ENCODE measurements at places on chromosomes 4 and X. TPM values are rescaled to one million over a fixed set of nuclear protein-coding genes. Genes with fewer than 3 reads are reported as not detected.

Gene IBSP
- not detected for total RNA-seq

Gene PAGE1
- not detected for total RNA-seq

Gene UGT2B11
- total RNA-seq, result not detected

Gene RRH
- 0.22 TPM for total RNA-seq

Gene NLRP2B
- not detected for total RNA-seq

Gene FAT1
- 159 TPM for total RNA-seq

Gene SSX2
- total RNA-seq, result not detected

Gene SH3RF1
- total RNA-seq, result 31.9 TPM

Gene CSAG2
- not detected for total RNA-seq

Gene MAGIX
- total RNA-seq, result 1.4 TPM

Gene NPY1R
- total RNA-seq, result under 0.01 TPM

Gene SPARCL1
- 0.22 TPM for total RNA-seq

Gene NXF2B
- not detected for total RNA-seq

Gene BMPR1B
- 1.1 TPM for total RNA-seq

Gene FGFBP2
- not detected for total RNA-seq

Gene CT45A2
- total RNA-seq, result not detected
